A549 treated with dexamethasone at 1 μM for 4 hours (cell line): ENCODE measurements at places on chromosomes 5 and 9. TPM values are rescaled to one million over a fixed set of nuclear protein-coding genes. Genes with fewer than 3 reads are reported as not detected.

Gene LVRN
- total RNA-seq: 0.02 to 0.07 TPM (median 0.05 TPM) in 4 of 5 replicates, not detected in the other

Gene LHX6
- 2.9 to 3.7 TPM (median 3.2 TPM) in 5 replicates for total RNA-seq

Gene BTNL8
- total RNA-seq: not detected in 5 replicates

Gene ZNF883
- total RNA-seq: 0.79 to 1.1 TPM (median 1.0 TPM) in 5 replicates

Gene TRPM3
- not detected in 5 replicates for total RNA-seq

Gene MLANA
- total RNA-seq: not detected in 5 replicates

Gene AUH
- total RNA-seq: 7.7 to 10.4 TPM (median 9.0 TPM) in 5 replicates

Gene DOK3
- total RNA-seq: 1.8 to 5.4 TPM (median 3.9 TPM) in 5 replicates

Gene SHISAL2B
- total RNA-seq: not detected in 5 replicates

Gene SPATA31D4
- total RNA-seq: not detected in 5 replicates

Gene DMRT2
- total RNA-seq: 0.05 to 0.12 TPM (median 0.06 TPM) in 3 of 5 replicates, not detected in the others

Gene ENTR1
- 54.6 to 74.1 TPM (median 66.9 TPM) in 5 replicates for total RNA-seq

Gene CCDC187
- 0.01 TPM in 2 of 5 replicates, not detected in the others for total RNA-seq

Gene NTRK2
- 0.01 to 0.04 TPM (median 0.03 TPM) in 4 of 5 replicates, not detected in the other for total RNA-seq

Gene AQP3
- total RNA-seq: 18.7 to 34.8 TPM (median 28.9 TPM) in 5 replicates

Gene KCNV2
- not detected in 5 replicates for total RNA-seq

Gene NMUR2
- 0.05 to 0.22 TPM (median 0.11 TPM) in 3 of 5 replicates, not detected in the others for total RNA-seq

Gene CDHR2
- 0.05 to 0.33 TPM (median 0.13 TPM) in 5 replicates for total RNA-seq

Gene DROSHA
- total RNA-seq: 37.3 to 51.0 TPM (median 45.7 TPM) in 5 replicates

Gene MARVELD2
- total RNA-seq: 2.7 to 3.5 TPM (median 2.8 TPM) in 5 replicates

Gene MCTP1
- total RNA-seq: 8.2 to 11.4 TPM (median 8.4 TPM) in 5 replicates

Gene IL5
- total RNA-seq: 0.47 TPM in 1 of 5 replicates, not detected in the others

Gene PTGES
- 152 to 184 TPM (median 163 TPM) in 5 replicates for total RNA-seq

Gene PRUNE2
- 0.02 to 0.13 TPM (median 0.10 TPM) in 4 of 5 replicates, not detected in the other for total RNA-seq

Gene UHRF2
- 20.0 to 28.2 TPM (median 27.0 TPM) in 5 replicates for total RNA-seq

Gene DBH
- total RNA-seq: not detected in 5 replicates
